ENCODE measurements at places on chromosomes 6 and 20.

DNA sequence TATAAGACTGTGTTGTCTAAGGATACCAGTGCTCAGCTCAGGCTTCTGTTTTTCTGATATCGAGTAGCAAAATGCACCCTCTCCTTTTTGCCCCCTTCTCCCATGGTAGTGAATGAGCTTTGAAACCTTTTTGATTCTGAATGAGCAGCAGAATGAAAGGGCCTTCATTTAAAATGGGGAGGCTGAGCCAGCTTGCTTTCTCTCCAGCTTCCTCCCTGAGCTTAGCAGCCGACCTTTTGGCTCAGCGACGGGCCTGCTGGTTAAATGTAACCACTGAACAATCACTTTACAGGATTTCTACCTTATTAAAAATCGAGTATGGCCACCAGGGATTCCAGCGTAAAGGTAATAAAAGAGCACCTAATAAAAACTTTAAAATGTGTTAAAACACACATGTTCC is 133.7 kb upstream of the SPACA1 start:
- no peak for DNase-seq

DNA sequence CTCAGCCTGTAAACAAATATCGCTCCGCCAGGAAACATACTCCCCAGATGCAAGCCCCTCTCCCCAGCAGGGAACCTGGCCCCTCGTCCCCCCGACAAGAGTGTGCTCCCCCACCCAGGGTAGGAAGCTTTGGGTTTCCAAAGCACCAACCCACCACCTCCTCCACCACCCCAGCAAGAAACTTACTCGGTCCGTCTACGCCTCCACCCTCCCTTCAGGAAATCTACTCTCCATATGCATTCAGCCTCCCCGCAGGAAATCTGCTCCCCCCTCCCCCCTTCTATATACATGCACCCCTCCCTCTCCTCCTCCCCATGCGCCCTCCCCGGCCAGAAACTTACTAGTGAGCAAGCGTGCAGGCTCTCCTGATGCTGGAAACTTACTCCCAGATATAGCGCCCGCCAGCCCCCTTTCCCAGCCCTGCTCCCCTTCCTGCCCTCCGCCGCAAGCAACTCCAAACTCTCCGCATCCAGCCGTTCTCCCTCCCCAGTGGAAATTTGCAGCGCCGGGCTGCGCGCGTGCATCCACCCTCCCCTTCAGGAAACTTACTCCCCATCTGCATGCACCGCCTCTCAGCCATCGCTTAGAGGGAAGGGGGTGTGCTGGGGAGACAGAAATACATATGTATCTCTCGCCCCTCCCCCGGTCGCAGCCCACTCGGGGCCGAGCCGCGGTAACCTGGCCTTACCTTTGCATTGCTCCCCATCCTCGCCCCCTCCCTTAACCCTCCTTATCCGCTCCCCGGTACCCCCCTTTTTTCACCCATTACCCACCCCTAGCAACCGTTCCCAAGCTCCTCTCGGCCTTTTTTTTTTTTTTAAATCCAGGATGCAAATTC is at the start of gene TRERF1:
TSS of gene TRERF1 (minus strand) at position 594 of the 838 bp plus-strand sequence. CDS start 182,336 bp downstream, outside the sequence.
- DNase-seq = peak; percentile 87

DNA sequence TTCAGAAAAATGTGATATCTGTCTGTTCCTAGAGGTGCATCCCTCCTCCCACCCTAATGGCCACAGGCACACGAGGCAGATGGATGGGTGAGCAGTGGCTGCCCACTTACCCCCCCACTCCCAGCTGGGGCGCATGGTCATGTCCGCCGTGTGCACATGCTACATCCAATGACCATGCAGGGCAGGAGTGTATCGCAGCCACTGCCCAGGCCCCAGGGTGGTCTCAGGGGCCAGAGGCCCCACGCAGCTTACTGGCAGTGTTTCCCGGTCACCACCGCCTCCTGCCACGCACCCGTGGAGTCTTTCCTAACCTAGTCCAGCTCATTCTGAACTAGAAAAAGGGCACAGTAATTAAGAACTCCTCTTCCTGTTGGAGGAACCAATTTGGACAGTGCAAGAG is 11.7 kb upstream of the HTR1B start:
- DNase-seq = no peak

GRCh38 chr6:1070085-1070521 is 241.8 kb upstream of the FOXQ1 start:
- no peak for DNase-seq

- DNase-seq = no peak
Measured at GRCh38 chr6:72849346-72849745, 227.5 kb downstream of the KCNQ5 start.

GRCh38 chr20:11047559-11047958 is 373.8 kb upstream of the JAG1 start:
- no peak for DNase-seq

- DNase-seq = no peak
Measured at GRCh38 chr6:158789115-158789917, 29.9 kb downstream of the EZR start.
